Small intestine (tissue), 16 donors: ENCODE measurements at places on chromosomes 4 and X.

GRCh38 chr4:108965016-108965415 is 202.2 kb upstream of the ETNPPL start:
- DNase-seq: no peak

GRCh38 chr4:118282692-118283091 is 70.1 kb downstream of the PRSS12 start:
- DNase-seq: no peak

- DNase-seq: no peak
Observed at GRCh38 chrX:51905711-51906110, 12.3 kb downstream of the MAGED1 start.

DNA sequence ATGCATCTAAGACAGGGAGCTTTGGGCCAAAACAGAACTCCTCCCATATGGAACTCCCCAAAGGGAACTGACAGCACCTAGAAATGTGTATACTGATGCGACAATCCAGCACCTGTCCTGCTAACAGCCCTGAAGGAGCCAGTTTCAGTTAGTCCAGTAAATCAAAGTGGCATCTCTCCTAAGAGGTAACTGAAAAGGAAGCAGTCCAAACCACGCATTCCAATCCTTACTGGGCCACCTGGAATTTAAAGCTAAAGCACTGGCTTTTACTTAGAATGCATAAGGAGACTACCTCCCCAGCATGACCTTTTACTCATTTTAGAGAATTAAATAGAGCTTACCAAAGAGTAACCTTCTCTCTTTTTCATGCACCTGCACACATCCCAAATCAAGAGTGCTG is 586.8 kb upstream of the PITX2 start:
- no peak for DNase-seq

DNA sequence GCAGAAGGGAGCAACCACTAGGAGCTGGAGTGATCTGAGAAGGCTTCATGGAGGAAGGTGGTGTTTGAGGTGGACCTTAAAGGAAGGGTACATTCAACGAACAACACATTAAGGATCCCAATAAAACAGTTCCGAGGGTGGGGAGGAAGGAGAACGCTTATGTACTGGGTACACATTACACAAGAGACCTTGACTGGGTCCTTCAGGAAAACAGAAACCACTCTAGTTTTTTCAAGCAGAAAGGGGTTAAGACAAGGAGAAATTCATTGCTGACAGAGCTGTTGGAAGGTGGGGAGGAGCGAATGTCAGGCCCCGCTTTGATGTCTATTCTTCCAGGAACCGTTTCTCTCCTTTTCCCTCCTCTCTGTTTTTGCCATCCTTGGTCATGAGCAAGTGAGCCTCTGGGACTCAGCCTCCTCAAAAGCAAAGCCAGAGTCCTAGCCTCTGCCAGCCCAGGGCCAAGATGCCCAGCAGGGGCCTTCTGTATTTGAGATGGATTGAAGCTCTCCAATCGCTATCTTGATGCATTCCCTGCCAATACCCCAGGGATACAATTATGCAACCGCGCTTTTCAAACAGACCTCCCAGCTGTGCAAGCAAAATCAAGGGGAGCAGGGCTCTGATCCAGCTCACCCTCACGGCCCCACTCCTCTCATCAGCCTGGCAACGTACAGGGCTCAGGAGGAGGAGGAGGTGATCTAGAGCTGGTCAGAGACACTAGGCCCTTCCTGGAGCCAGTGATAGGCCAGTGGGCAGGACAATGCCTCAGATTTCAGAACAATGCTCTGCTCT is 48.4 kb downstream of the ZBTB49 start:
- no peak for DNase-seq

DNA sequence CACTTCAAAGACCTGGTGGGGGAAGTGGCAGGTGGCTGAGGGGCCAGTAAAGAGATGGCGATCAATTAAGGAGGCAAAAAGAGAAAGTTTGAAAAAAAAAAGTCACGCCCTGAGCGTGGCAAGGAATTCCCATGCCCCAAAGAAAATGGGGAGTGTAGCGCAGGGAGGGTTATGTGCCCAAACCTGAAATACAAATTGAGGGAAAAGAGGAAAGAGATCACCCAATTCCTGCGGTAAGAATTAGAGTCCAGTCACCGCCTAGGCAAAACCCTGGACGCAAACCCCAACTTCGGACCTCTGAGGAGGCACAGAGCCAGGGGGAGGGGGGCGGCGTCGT is 595 bp downstream of the ENOX2 start:
- DNase-seq: no peak

DNA sequence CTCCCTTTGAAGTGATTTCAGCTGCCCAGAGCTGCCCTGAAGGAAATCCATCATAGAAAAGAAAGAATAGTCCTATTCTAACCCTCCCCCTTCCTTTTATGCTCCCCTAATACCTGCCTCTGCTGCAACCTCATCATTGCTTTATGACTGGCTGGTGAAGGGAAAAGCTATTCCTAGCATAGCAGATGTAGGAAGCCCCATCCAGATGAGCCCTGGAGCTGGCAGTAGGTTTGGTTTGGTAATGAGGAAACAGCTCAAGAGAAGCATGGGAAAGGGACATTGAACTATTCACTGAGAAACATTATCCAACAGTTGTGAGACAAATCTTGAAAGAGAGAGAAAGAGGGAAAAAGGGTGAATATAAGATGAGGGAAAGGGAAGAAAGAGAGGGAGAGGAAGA is 29.2 kb downstream of the ARSJ start:
- no peak for DNase-seq

- DNase-seq: no peak
Observed at GRCh38 chr4:128564081-128564630, 245.3 kb upstream of the JADE1 start.

DNA sequence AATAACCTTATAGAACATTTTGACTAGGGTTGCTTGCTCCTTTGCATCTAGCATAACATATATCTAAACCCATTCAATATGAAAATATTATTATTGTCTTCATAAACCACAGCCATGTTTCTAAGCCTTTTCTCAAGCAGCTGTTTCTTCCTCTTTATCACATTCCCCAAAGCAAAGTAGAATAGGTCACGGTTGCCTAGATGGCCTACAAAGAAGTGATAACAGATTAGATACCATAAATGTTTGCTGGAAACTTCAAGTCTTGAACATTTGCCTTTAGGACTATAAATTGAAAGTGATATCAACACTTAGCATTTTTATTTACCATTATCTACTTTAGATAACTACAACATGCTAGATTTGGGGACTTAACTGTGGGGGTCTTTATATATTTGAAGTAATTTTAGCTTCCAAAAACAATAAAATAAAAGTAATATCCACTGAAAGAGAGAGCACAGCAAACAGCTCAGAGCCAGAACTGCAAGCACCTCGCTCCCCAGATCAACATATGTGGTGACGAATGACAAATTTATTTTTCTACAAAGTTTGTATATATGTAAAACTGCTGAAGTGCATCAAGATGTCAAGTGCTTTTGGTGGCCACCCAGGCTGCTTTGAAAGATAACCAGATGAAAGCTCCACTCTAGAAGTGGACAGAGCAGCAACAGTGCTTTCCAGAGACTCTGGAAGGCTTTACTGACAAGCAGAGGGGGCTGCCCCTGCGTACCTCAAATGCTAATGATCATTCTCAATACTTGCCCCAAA is 8.0 kb downstream of the HHIP start:
- no peak for DNase-seq
